Retinal pigment epithelial cell (primary cell): ENCODE measurements at places on chromosomes 7 and 10.

DNA sequence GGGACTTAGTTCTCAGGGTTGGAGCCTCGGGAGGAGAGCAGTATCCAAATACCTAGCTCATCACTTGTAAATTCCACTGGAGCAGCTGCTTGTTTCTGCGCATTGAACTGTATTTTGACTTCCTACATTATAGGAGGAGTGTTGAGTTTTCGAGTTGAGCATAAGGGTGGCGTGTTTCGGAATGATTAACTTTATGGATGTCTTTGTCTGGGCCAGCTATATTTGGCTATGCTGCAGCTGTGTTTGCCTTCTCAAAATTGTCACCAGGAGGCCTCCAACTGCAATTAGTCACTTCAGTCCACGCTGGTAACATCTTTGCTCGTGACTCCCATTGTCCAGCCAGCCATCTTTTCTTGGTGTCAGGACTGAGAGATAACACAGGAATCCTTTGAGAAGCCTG, 9.1 kb downstream of the CELF2 start:
- DNase-seq = no peak

DNA sequence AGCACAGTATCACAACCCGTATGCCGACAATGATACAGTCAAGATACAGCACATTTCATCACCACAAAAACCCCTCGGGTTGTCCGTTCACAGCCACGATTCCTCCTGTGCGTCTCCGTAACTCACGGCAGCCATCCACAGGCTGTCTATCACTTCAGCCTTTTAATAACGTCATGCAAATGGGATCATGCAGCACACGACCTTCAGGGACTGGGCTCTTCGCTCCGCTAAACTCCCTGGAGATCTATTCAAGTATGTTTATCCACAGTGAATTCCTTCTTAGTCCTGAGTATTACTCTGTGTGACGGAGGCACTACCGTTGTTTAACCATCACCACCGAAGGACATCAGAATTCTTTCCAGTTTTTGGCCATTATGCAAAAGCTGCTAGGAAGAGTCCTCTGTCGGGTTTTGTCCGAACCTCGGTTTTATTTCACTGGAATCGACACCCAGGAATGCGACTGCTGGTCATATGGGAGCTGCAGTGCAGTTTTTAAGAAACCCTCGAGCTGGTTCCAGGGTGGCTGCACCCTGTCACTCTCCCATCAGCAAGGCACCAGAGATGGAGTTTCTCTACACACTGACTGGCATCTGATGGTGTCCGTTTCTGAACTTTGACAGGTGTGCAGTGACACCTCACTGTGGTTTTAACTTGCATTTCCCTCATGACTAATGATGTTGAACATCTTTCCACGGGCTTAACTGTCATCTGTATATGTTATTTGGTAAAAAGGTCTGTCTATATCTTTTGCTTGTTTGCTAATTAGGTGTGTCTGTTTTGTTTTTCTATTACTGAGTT, 193.6 kb downstream of the MAD1L1 start:
- DNase-seq = no peak

- DNase-seq = no peak
Measured at GRCh38 chr10:76892766-76893479, 744.7 kb downstream of the KCNMA1 start.

GRCh38 chr7:86199881-86200614, 443.7 kb upstream of the GRM3 start:
- no peak for DNase-seq

DNA sequence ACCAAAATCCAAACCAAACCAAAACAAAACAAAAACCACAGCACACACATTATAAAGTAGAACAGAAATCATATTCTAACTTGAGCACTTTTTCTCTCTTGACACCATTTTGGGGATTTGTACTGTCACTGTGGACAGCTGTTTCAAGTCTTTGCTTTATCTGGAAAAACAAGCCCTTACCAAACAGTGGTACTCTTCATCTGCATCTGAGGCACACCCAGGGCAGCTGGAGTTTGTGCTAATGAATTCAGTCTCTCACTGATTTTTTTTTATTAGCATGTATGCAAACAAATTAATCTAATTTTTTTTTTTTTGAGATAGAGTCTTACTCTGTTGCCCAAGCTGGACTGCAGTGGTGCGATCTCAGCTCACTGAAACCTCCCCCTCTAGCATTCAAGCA, 171.4 kb downstream of the RAPGEF5 start:
- DNase-seq = no peak
